ENCODE measurements at places on chromosomes 1 and 21. TPM values are rescaled to one million over a fixed set of nuclear protein-coding genes. Genes with fewer than 3 reads are reported as not detected.

CLCA1 gene
- total RNA-seq = not detected

IFI44 gene
- 10.2 TPM for total RNA-seq

TMEM82 gene
- not detected for total RNA-seq

- H3K36me3 ChIP-seq = no peaks in the 10 kb centered on the region
- H3K4me3 ChIP-seq = no peak overlapping the region
- H3K27ac ChIP-seq = no peak overlapping the region
- H3K4me1 ChIP-seq = no peaks in the 10 kb centered on the region
- H3K27me3 ChIP-seq = no peaks in the 10 kb centered on the region
- no peak for DNase-seq
These were observed 853.8 kb downstream of the USP25 start for GRCh38 chr21:16583556-16583955.

- no peaks in the 10 kb centered on the region for H3K27me3 ChIP-seq
- H3K4me1 ChIP-seq = no peaks in the 10 kb centered on the region
- H3K27ac ChIP-seq = no peak overlapping the region
- no peak overlapping the region for H3K4me3 ChIP-seq
These were observed 43.9 kb upstream of the FOXO6 start for GRCh38 chr1:41317361-41317760.
